Kidney (tissue), 22 donors: ENCODE measurements at places on chromosomes 16 and 17. TPM values are rescaled to one million over a fixed set of nuclear protein-coding genes. Genes with fewer than 3 reads are reported as not detected.
A peak's percentile ranks its signal among the peaks of the same experiment; 100 is the strongest.

- peak; percentile 86 for DNase-seq
- no peaks in the 10 kb centered on the region for H3K36me3 ChIP-seq
- H3K27me3 ChIP-seq, result peaks cover 3% of the 10 kb centered on the region
Measured at GRCh38 chr17:74864866-74865395, 5.2 kb upstream of the GRIN2C start.

- no peak overlapping the region for H3K4me3 ChIP-seq
- DNase-seq, result no peak
- H3K27me3 ChIP-seq, result peaks cover 4% of the 10 kb centered on the region
- H3K27ac ChIP-seq, result no peak overlapping the region
Measured at GRCh38 chr17:4631431-4631830, 10.0 kb downstream of the ALOX15 start.

DNA sequence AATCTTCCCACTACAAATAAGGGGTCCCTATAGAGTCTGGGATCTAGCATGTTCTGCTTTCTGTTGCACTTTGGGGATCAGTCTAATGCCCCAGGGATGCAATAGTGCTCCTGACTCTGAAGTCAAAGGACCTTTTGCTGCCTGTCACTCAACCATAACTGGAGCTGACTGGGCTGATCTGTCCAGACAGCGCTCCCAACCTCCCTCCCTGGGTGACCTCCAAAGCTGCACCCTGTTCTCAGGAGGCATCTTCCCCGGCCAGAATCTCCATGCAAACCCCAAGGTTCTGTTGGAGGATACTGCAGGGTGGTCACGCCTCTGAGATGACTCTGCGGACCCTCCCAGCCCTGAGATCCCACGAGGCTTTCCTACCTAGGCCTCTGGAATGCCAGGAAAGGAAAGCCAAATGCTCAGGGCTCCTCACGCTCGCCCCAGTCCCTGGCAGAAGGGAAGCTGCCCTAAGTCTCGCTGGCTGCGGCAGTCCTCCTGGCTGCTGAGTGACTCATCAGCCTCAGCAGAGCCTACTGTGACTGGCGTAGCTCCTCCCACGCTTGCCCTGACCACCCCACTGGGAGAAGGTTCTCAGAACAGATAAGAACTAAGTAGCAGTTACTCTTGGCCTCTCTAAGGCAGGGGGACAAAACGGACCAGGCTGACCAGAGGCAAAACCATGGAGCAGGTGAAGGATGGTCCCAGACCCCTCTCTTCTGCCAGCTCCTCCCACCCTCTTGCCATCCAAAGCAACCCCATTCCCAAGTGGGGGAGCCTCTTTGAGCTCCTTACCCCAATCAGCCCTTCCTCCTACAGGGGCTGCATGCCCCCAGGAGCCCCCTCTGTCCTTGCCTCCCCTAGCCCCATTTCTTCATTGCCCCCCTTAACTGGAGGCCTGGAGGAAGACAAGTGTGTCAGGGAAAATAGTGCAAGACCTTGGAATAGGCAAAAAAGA is 124.1 kb upstream of the TNRC6C start:
- DNase-seq, result no peak
- no peak overlapping the region for H3K27ac ChIP-seq
- H3K4me3 ChIP-seq, result no peak overlapping the region
- H3K36me3 ChIP-seq, result no peaks in the 10 kb centered on the region
- H3K4me1 ChIP-seq, result peaks cover 16% of the 10 kb centered on the region

- no peaks in the 10 kb centered on the region for H3K27me3 ChIP-seq
- H3K4me3 ChIP-seq, result no peak overlapping the region
Measured at GRCh38 chr17:79627766-79628690, 17.2 kb upstream of the RBFOX3 start.

- H3K27me3 ChIP-seq, result no peaks in the 10 kb centered on the region
- H3K36me3 ChIP-seq, result no peaks in the 10 kb centered on the region
- H3K4me3 ChIP-seq, result peak within 1 kb of the TSS; percentile 75
- DNase-seq, result peak; percentile 95
Measured at GRCh38 chr16:57372372-57373116, at the start of gene CX3CL1. TSS of gene CX3CL1 (plus strand) at chr16:57372490. CDS start at chr16:57372569, 79 bp downstream.

GRCh38 chr16:56629531-56629930 is 2.9 kb upstream of the MT1M start:
- no peaks in the 10 kb centered on the region for H3K36me3 ChIP-seq
- H3K27me3 ChIP-seq, result peaks cover 24% of the 10 kb centered on the region
- no peak overlapping the region for H3K27ac ChIP-seq

- H3K4me1 ChIP-seq, result no peaks in the 10 kb centered on the region
- H3K36me3 ChIP-seq, result no peaks in the 10 kb centered on the region
- H3K27me3 ChIP-seq, result no peaks in the 10 kb centered on the region
- no peak overlapping the region for H3K4me3 ChIP-seq
Measured at GRCh38 chr16:26413780-26414179, 652.9 kb upstream of the C16orf82 start.

DNA sequence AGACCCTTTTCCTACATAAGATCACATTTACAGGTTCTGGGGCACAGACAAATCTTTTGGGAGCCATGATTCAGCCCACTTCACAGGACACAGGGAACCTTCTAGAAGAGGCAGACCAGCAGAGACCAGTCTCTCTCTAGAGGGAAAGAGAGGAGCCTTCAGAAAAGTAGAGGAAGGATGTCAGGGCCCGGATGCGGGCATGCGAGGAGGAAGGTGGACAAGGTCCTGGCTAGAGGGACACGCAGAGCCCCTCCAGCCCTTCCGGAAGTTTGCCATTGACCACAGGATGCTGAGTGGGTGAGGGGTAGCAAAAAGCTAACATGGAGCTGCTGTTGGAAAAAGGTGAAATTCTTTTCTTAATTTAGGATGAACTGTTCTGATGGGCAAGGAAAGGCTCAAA is 55.8 kb upstream of the MEAK7 start:
- no peaks in the 10 kb centered on the region for H3K27me3 ChIP-seq
- H3K36me3 ChIP-seq, result no peaks in the 10 kb centered on the region
- no peak overlapping the region for H3K27ac ChIP-seq
- no peak for DNase-seq
- H3K4me3 ChIP-seq, result no peak overlapping the region
- no peaks in the 10 kb centered on the region for H3K4me1 ChIP-seq

DNA sequence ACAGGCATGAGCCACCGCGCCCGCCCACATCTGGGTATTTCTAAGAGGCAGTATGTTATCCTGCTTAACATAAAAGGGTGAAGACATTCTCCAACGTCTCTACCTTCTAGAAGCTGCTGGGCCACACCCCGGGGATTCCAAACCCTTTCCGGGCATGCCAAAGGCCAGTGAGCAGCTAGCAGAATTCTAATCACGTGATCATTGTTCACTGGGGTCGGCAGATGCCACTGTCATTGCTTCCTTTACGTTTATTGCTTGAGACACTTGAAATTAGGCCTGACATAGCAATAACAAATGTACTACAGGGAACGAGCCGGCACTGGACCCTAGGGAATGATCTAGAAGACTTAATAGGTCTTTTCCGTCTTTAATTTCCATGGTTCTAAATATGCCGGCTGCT is 141.2 kb upstream of the ZFHX3 start:
- no peak for DNase-seq
- H3K27ac ChIP-seq, result no peak overlapping the region
- no peaks in the 10 kb centered on the region for H3K27me3 ChIP-seq
- H3K4me3 ChIP-seq, result no peak overlapping the region
- H3K36me3 ChIP-seq, result no peaks in the 10 kb centered on the region
- H3K4me1 ChIP-seq, result no peaks in the 10 kb centered on the region

DNA sequence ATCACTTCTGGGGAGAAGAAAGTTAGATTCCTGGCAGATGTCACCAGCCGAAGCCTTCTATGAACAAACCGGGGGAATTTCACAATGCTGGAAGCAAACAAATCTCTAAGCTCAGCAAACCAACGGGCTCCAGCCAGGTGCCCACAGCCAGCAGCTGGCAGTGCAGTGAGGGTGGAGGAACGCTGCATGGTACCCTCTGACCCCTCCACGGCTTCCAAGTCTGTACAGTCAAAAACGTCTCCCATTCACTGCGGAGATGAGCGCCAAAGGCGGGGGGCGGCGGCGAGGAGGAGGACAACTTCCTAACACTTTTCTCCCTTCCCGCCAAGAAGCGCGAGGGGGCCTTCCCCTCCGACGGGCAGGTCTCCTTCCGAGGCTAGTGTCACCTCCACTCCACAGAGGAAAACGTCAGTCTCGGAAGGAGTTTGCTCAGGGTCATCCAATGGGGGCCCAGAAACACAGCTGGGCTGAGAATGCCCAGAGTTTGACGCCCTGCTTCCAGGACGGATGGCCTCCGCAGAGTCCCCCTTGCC is 924 bp downstream of the ZNF598 start:
- no peak overlapping the region for H3K27ac ChIP-seq
- peaks cover 3% of the 10 kb centered on the region for H3K4me1 ChIP-seq
- no peaks in the 10 kb centered on the region for H3K27me3 ChIP-seq
- H3K36me3 ChIP-seq, result no peaks in the 10 kb centered on the region

DNA sequence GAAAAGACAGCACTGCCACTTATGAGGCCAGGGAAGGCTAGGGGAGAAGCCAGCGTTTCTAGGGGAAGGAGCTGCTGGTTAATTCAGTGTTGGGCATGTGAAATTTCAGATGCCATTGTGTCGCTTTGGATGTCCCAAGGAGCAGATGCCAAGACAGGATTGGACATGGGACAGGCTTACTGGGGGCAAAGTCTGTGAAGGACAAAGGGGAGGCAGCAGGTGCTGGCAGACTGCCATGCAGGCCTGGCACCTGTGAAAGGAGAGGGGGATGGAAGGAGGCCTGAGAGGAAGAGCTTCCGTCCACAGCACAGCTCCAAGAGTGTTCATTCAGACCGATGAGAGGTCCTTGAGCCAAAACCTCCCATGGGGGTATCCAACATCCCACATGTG is 255.5 kb upstream of the RPL38 start:
- DNase-seq, result no peak
- H3K4me1 ChIP-seq, result no peaks in the 10 kb centered on the region
- H3K27ac ChIP-seq, result no peak overlapping the region
- H3K27me3 ChIP-seq, result peaks cover 3% of the 10 kb centered on the region

GRCh38 chr17:56699186-56699894 is 105.8 kb downstream of the NOG start:
- no peak overlapping the region for H3K27ac ChIP-seq
- no peaks in the 10 kb centered on the region for H3K36me3 ChIP-seq
- no peak overlapping the region for H3K4me3 ChIP-seq
- DNase-seq, result peak; percentile 77
- no peaks in the 10 kb centered on the region for H3K4me1 ChIP-seq
- H3K27me3 ChIP-seq, result no peaks in the 10 kb centered on the region

DNA sequence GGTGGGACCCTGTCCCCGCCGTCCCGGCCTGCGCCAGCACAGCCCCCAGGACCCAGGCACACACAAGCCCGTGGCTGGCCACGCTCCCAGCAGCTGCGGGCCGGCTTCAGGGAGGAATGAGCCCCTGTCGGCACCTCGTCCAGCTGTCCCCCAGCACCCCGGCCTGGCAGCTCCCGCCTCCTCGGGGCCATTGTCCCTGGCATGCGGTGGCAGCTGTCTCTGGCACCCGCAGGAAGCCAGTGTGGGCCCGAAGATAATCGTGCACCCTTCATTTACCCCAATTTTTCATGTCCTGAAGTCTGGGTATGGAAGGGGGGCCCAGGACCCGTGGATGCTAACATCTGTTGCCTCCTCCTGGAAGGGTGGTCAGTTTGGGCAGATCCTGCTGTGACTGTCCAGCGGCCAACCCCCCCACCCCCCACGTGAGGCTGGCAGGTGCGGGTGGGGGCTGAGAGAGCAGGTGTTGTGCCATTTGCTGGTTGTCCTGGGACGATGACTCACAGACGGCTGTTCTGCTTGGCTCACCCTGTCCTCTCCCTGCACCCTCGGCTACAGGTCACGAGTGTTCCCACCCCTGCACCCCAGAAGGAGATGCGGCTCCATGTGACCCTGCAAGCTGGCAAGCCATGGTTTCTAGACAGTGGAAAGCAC is 4.0 kb upstream of the LMF1 start:
- no peak for DNase-seq
- H3K27ac ChIP-seq, result no peak overlapping the region
- H3K4me1 ChIP-seq, result peaks cover 4% of the 10 kb centered on the region
- H3K4me3 ChIP-seq, result no peak overlapping the region
- no peaks in the 10 kb centered on the region for H3K36me3 ChIP-seq

GRCh38 chr16:79185711-79186110 is 414.8 kb downstream of the MAF start:
- no peaks in the 10 kb centered on the region for H3K4me1 ChIP-seq
- H3K4me3 ChIP-seq, result no peak overlapping the region
- no peaks in the 10 kb centered on the region for H3K36me3 ChIP-seq
- H3K27ac ChIP-seq, result no peak overlapping the region
- no peak for DNase-seq

GRCh38 chr16:29743827-29744531 is 1.8 kb downstream of the C16orf54 start:
- no peak overlapping the region for H3K4me3 ChIP-seq
- no peaks in the 10 kb centered on the region for H3K4me1 ChIP-seq
- H3K27me3 ChIP-seq, result no peaks in the 10 kb centered on the region
- DNase-seq, result no peak
- no peak overlapping the region for H3K27ac ChIP-seq

DNA sequence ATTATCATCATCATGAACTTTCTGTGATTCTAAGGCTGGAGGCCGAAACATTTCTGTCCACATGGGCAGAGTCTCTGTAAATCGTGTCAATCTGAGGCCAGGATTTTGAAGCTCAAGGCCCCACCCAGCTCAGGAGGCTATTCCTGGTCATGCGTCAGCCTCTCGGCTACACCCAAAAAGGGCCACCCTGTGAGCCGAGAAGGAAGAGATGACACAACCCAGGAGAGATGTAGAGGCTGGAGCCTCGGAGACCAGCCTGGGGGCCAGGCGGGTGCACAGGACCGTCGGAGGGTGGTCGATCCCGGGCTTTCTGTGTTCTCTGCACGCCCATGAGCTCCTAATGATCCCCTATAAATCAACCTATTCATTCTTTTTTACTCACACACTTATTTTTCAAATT is 1.1 kb upstream of the CACNG1 start:
- H3K4me3 ChIP-seq, result no peak overlapping the region
- peak; percentile 41 for DNase-seq
- H3K27me3 ChIP-seq, result no peaks in the 10 kb centered on the region
- H3K4me1 ChIP-seq, result no peaks in the 10 kb centered on the region
- H3K27ac ChIP-seq, result no peak overlapping the region
- no peaks in the 10 kb centered on the region for H3K36me3 ChIP-seq

Gene ORMDL3
- total RNA-seq, result 48.8 TPM

DNA sequence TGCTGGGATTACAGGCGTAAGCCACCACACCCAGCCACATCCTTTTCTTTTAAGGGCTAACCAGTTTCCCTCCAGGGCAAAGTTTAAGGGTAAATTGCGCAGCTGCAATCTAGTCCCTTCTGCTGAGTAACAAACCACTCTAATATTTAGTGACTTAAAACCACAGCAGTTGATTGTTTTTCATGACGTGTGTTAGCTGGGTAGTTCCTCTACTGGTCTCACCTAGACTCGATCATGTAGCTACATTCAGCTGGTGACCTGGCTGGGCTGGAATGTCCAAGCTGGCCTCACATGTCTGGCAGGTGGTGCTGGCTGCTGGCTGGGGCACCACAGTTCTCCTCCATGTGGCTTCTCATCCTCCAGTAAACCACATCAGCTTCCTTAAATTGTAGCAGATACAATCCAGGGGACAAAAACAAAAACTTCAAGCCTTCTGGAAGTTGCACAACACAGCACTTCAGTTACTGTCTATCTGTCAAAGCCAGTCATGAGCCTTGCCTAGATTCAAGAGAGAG is 75.5 kb downstream of the GPRC5B start:
- H3K4me3 ChIP-seq, result no peak overlapping the region
- H3K36me3 ChIP-seq, result no peaks in the 10 kb centered on the region
- no peak for DNase-seq
- H3K4me1 ChIP-seq, result peaks cover 7% of the 10 kb centered on the region
- H3K27ac ChIP-seq, result peak overlapping the region; percentile 76

Gene RPL19
- 1,460 TPM for total RNA-seq
